ENCODE measurements at places on chromosomes 16 and 17. TPM values are rescaled to one million over a fixed set of nuclear protein-coding genes. Genes with fewer than 3 reads are reported as not detected.

CDRT4 gene
- total RNA-seq: not detected

KRTAP9-8 gene
- total RNA-seq: not detected

TMEM235 gene
- total RNA-seq: not detected

TMEM11 gene
- total RNA-seq: 17.7 TPM

ERI2 gene
- total RNA-seq: 49.0 TPM

CBX1 gene
- total RNA-seq: 12.8 TPM

TPSD1 gene
- not detected for total RNA-seq

DNAI2 gene
- not detected for total RNA-seq

SNAI3 gene
- not detected for total RNA-seq

C17orf50 gene
- total RNA-seq: not detected

CDH15 gene
- total RNA-seq: not detected

CCDC200 gene
- total RNA-seq: not detected

GRCh38 chr17:73128496-73128895, 36.0 kb upstream of the SLC39A11 start:
- no peak for DNase-seq

DNA sequence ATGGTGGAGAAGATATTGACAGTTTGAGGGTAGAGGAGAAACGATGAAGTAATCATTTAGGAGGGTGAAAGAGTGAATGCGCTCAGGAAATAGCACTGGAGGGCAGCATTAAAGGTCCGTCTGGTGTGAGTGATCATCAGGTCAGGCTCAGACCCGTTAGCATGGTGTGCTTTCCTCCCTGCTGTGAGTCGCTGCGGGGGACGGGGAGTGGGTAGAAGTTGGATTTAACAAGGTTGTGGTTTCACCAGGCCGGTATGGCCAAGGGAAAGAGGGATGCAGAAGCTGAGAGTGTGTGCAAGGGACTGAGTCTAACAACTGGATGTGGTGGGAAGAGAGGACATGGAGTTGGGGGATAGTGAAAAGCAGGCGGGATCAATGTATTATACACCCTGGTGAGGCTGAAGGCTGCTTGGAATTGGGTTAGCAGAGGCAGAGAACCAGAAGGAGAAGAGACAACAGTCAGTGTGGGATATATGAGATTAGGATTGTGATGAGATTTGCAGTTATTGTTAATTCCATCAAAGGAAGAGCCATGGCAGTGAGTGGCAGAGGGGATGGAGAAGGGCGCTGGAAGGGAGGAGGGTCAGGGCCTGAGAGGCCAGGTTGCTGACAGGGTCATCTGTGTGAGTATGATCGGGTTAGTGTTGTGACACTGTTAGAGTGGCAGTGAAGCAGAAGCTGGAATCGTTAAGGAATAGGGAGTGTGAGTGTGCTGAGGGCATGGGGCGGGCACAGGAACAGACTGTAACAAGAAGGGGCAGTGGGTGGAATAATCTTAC, 59.0 kb upstream of the TBX2 start:
- no peak for DNase-seq

DNA sequence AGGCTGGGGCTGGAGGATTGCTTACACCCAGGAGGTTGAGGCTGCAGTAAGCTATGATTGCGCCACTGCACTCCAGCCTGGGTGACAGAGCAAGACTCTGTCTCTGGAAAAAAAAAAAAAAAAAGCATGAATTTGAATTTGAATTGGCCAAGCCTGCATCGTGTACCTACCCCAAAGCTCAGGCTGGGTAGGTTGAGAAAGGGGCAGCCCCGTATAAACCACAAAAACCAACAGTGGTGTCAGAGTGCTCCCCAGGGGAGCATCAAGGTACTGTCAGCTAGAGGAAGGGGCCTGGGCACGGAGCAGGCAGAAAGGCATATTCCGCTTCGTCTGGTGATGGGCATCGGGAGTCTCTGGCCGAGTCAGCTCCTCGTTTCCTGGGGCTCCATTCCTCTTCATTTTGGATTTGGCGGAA, 40.9 kb downstream of the RAP1GAP2 start:
- DNase-seq: no peak

DNA sequence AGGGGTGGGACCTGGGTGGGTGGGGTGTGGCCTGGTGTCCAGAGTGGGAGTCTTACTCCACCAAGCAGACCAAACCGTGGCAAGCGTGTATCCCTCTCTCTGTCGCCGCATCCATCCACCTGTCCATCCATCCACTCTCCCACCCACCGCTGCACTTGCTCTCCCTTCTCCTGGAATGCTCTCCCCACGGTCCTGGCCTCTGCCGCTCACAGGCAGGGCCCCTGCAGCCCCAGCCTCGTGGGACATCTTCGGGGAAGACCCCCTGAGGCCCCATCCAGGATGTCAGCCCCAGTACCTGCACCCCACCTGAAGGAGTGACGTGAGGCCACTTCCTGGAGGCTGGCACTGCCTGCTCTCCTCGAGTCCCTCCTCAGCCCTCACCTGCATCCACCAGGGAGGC, 189.5 kb upstream of the GSE1 start:
- DNase-seq: no peak

DNA sequence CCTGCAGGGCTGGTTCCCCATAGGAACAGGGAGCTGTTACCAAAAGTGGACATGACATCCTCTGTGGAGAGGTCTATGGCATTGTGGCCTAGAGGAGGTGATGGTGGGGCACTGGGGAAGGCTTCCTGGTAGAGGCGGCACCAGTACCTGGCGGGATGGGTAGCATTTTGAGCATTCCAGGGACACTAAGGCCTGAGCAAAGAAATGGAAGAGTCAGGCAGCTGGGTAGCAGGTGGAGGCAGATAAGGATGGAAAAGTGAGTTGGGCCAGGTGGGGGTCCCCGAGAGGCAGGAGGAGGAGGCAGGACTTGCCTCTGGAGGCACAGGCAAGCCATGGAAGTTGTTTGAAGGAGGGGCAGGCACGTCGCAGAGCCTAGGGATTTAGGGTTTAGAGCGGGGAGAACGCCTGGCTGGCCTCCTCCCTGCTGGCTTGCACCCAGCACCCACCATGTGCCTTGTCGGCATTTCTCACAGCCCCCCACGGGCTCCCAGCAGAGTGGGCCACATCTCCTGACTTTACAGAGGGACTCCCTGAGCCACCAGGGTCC, 5.1 kb upstream of the ADCY7 start:
- DNase-seq: no peak

DNA sequence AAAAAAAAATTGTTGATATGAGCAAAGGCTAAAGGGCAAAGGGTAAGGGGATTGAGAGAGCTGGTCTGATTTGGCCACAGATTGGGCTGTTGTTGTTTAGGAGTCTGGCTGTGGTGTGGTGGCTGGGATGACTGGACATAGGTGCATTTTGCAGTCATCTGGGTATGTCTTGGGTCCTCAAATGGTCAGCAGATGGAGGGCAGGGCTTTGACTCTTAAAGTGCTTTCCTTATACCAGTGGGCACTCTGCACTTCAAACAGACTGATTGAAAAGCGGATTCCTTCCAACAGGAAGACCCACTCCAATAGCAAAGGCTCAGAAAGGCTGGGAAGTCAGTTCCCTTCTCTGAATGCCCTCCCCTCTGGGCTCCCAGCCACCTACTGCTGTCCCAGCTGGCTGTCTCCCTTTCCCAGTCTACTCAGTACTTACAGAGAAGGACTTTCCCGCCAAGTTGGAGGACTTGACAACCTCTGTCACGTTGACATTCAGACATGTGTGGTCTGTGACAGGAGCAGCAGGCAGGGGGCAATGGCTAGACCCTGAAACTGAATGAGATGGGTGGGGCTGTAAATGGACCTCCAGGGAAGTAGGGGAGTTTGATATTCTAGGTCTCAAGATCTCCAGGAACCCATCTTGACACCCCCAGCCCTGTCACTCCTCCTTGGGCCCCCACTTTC, 19.6 kb upstream of the MFSD6L start:
- DNase-seq: no peak

DNA sequence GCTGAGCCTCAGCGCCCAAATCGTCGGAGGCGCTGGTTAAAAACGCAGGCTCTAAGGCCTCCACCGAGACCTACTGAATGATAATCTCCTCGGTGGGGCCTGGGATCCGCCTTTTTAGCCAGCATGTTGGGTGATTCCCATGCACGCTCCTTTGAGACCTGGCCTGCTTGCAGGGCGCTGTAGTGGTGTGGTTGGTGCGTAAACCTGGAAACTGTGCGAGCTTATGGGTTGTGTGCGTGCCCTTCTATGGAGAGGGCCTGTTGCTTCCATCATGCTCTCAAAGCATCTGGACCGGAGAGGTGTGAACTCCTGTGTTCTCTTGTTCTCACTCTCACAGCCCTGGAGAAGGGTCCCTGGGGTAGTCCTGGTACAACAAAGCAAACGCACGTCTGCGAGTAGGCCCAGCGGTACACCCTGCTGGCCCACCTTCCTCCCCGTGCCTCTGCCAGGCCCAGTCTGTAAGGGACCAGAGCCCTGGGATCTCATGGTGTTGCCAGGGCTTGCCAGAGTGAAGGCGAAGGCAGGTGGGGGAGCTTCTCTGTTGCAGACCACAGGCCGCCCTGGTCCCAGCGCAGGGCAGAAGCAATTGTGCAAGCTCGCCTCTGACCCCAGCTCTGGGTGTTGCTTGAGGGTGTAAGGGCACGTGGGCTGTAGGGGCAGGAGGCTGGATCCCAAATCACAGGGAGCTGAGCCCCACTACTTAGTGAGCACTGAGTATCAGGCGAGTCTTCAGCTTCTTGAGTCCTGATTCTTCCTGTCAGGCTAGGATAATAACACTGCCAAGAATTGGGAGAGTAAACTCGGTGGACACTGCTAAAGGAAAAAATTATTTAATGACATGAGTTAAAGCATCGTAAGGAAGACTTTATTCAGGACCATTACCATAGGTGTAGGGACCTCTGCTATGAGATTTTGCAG, 879 bp upstream of the LRRC75A start:
- DNase-seq: no peak

- DNase-seq: no peak
These were observed 1.3 kb upstream of the NOL11 start for GRCh38 chr17:67716405-67716798.

- DNase-seq: no peak
These were observed 13.9 kb downstream of the MAP2K6 start for GRCh38 chr17:69428252-69428980.

- DNase-seq: peak; percentile 50
These were observed 76.1 kb downstream of the FTO start for GRCh38 chr16:53780051-53780450.

DNA sequence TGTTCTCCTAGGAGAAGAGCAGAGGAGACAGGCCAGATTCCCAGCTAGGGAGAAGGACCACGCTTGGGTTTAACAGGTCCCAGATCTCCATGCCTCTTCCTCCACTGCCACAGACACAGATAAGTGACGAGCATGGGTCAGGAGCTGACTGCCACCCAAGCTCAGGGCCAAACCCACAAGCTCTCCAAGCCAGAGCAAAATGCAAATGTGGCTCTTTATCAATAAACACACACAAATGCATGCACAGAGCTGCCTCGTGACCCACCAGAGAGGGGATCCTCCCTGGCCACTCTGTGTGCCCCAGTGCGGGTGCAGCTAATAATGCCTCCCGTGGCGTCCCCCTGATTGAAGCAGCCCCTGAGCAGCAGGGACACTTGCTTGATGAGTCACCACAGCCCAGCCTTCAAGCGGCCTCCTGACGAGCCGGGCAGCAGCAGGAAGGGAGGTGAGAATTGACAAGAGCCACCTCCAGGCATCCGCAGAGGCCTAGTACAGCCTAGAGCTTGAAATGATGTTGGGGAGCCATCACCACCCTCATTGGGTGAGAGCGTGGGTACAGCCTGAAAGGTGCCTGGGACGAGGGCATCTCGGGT, 143.9 kb downstream of the CCDC182 start:
- DNase-seq: no peak

DNA sequence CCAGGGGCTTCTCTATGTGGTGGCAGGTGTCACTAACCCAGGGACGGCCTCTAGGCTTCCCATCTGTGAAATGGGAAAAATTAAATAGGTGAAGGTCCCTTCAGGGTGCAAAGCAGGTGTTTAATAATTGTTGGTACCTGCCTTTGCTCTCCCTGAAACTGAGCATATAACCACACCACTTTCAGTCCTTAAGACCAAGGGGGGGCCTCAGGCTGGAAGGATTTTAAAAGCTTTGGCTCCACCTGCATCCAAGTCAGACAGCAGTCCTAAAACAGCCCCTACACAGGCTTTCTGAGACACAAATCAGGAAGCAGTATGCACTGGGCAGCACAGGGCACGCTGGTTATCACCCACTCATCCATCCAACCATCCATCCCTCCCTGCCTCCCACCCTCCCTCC, 55.0 kb downstream of the TK2 start:
- peak; percentile 8 for DNase-seq

GRCh38 chr16:35713762-35714650, 2254.6 kb downstream of the TP53TG3F start:
- DNase-seq: no peak

DNA sequence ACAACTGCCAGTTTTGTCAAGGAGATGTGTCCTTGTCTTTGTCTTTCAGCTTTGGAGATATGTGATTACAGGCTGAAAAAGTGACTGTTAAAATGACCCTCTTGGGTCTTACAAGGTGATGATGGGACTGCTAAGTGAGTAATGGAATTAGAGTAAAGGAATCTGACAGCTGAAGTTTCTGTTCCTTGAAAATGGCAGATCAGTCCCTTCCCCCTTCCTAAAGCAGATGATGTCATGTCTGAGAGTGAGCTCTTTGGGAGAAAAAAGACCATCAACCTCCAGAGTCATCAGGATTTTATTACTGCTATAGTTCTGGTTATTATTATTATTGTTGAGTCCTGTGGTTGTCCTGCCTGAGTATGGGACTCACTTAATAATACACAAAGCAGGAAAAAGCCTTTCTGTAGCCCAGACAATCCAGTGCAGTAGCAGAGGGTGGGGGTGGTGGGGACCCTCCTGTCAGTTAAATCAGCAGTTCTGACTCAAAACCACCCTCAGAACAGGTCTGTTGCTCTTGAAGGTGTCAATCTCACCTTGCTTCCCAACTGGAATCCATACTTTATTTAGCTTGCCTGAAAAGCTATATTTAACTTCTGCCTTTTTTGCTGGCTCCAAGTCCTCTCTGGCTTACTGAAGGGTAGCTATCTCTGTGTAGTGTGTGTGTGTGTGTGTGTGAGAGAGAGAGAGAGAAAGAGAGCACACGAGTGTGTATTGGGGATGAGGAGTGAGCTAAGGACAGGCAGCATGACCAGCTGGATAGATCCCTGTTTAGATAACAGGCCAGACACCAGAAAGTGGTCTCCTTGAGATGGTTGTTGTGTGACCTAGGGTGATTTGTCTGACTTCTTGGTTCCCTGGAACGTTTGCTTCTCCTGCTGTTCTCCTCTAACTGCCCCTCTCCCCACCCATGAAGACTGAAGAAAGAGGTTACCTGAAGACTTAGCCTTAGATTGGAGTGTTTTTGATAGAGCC, 4.9 kb downstream of the HROB start:
- DNase-seq: no peak
